ENCODE measurements at places on chromosomes 13 and 19.

- no peak for DNase-seq
Measured at GRCh38 chr13:50707628-50708027, 135.9 kb downstream of the DLEU7 start.

DNA sequence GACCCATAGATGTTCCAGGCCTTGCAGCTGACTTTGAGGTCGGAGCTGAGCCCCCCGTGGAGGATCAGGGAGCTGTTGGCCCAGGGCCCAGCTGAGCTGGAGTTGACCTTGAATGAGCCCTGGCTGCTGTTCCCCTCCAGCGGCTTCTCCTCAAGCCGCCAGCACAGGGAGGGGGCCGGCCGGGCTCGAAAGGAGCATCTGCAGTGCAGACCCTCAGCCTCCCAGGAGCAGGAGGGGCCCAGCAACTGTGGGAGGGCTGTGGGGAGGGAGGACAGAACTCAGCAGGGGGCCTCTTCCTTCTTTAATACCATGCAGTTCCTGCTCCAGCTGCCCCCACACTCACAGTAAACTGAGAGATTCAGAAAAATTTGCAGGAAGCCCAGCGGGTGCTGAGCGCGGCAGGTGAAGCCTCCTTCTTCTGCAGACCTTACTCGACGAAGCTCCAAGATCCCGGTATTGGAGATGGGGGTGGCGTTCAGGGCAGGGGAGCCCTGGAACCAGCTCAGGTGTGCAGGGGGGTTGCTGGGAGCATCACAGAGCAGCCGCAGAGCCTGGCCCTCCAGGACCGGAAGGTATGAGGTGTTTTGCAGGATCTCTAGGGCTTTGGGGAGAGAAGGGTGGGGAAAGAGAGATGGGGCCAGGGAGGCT, 2.6 kb downstream of the SIGLEC5 start:
- DNase-seq: no peak

DNA sequence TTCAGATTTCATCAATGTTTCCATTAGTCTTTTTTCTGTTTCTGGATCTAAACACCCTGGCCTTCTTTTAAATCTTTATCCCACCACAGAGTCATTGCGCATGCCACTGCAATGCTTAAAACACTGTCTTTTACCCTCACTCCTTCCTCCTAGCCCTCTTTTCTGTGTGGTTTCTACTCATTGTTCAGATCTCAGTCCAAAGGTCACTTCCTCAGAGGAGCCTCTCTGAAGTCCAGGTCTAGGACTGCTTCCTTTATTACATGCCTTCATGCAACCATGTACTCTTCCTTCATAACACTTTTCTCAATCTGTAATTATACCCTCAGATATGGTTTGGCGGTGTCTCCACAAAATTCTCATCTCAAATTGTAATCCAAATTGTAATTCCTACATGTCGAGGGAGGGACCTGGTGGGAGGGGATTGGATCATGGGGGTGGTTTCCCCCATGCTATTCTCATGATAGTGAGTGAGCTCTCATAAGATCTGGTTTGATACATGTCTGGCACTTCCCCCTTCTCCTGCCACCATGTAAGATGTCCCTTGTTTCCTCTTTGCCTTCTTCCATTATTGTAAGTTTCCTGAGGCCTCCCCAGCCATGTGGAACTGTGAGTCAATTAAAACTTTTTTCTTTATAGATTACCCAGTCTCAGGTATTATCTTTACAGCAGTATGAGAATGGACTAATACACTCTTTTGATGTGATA, 808.9 kb downstream of the DIAPH3 start:
- DNase-seq: no peak

DNA sequence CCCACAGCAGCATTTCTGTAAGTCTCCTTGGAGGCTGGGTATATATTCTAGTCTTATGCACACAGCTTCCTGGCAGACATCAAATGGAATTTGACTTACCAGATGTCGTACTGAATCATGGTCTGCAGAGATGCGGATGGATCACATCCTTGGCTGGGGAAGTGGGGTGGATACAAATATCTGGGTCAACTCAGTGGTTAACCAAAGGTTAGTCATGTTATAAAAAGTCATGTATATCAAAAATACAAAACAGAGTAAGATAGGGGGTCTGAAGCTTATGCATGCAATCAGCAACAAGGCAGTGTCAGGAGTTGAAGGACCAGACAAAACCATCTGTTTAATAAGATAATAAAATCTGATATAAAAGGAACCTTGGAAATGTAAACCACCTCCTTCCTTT, 61.9 kb downstream of the WASF3 start:
- no peak for DNase-seq

- DNase-seq: no peak
Measured at GRCh38 chr19:41456342-41456918, 13.5 kb downstream of the ERICH4 start.

- no peak for DNase-seq
Measured at GRCh38 chr13:28002886-28003698, 14.6 kb upstream of the URAD start.

DNA sequence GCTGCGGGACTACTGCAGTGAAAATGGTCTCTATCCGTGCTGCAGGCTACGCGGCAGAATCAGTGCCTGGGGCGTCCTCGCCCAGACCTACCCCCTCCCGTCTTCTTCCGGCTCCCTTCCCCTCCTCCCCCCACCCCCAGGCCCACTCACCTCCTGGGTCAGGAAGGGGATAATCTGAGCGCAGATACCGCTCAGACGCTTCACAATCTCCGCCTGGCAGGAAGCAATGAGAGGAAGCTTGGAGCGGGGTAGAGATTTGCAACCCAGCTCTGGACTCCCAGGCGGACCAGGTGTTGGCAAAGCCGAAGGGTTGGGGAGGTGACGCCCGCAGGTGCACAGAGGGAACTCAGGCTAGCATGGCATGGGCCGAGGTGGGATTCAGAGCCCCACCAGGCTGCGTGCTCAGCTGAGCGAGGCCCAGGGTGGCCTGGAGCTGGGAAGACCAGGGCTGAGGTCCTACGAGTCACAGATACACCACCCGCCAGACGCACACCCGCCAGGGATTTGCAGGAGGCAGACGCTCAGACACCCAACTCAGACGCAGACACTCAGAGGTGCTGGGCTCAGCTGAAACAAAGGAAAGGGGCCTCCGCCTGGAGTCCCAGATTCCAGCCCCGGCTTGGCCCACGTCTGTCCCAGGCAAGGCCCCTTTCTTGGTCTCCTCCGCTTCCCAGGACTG, 4.1 kb downstream of the TLE2 start:
- DNase-seq: no peak

GRCh38 chr19:13691569-13692435, 72.5 kb upstream of the MRI1 start:
- no peak for DNase-seq

DNA sequence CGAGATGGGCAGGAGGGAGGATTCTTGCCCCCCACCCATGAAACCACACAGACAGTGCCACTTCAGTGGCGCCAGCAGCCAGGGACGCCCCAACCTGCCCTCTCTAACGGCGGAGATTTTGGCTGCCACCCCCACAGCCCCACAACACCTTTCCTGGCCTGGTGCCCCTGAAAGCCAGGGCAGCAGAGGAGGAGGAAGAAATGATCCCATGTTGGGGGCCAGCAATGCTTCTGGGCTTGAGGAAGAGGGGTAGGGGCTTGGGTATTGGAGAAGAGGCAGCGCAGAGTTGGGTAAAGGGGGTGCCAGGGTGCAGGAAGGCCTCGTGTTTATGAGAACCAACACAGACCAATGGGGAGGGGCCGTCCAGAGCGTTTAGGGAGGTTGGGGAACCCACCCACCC, 1.7 kb downstream of the MLLT1 start:
- DNase-seq: no peak

DNA sequence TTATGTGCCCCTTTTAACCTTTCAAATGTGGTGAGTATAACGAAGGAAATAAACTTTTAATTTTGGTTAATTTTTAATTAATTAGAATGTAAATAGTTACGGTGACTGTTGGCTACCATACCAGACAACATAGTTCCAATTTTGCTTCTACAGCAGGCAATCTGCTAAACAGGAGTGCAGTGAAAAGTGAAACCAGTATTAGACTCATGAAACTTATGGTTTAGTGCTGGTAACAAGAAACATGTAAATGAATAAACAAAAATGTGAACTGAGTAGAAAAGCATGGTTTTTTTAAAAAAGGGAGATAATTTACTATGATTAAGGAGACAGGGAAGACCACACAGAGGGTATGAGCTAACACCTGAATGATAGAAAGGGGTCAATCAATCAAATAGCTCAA, 478.4 kb downstream of the PCDH9 start:
- DNase-seq: no peak

DNA sequence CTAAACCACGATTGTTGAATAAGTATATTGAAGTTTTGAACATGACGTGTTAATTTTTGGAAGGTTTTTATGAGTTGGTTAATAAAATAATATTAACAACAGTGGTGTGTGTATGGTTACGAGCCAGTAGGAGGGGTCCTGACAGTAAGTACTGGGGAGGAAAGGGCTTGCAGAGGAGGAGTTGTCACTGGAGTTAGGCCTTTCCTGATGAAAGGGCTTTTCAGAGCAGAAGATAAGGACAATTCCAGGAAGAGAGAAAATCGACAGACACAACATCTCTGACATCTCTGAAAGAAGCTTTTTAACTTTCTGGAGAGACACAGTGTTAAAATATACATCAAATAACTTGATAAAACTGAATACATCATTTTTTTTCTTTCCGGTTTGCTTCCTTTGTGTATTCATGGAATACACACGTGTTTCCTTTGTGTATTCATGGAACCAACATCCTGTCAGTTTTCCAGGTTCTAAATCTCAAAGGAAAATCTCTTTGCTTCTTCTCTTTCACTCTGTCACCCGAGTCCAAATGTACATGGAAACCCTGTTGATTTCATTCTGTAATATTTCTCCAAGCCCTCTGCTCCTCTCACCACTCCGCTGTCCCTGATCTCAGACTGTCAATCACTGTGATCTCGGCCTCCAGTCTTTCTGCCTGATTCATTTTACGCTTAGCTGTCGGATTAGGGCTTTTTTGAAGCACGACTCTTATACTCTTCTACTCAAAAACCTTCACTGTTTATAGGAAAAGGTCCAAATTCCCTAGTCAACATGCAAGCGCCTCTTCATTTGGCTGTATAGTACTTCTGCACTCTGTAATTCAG, 374.4 kb downstream of the DLEU7 start:
- DNase-seq: no peak

DNA sequence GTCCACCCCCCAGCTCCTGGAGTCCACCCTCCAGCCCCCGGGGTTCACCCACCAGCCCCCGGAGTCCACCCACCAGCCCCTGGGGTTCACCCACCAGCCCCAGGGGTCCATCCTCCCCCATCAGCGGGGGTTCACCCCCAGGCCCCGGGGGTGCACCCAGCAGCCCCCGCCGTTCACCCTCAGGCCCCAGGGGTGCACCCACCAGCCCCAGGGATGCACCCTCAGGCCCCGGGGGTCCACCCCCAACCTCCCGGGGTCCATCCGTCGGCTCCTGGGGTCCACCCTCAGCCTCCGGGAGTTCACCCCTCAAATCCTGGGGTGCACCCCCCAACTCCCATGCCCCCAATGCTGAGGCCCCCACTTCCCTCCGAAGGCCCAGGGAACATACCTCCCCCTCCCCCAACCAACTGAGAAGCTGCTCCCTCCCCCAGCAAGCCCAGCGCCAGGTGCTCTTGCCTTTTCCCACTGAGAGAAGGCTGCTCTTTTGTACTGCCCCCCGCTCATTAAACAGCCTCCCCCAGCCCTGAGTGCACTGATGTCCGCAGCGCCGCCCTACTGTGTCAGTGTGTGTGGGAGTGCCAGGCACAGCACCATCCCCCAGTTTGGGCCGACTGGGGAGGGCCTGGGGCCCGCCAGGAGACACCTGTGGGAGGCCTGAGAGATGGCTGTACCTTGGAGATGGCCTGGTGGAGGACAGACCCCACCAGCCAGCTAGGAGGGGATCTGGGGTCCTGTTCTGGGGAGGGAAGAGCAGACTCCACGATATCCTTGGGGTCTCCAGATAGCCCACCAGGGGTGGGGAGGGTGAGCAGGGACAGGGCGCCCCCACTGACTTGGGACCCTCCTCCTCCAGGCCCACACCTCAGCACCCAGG, 750 bp upstream of the AMH start:
- DNase-seq: no peak

- no peak for DNase-seq
Measured at GRCh38 chr13:98508685-98509084, 68.2 kb downstream of the STK24 start.

- no peak for DNase-seq
Measured at GRCh38 chr19:7743425-7743841, 3.9 kb downstream of the CD209 start.

DNA sequence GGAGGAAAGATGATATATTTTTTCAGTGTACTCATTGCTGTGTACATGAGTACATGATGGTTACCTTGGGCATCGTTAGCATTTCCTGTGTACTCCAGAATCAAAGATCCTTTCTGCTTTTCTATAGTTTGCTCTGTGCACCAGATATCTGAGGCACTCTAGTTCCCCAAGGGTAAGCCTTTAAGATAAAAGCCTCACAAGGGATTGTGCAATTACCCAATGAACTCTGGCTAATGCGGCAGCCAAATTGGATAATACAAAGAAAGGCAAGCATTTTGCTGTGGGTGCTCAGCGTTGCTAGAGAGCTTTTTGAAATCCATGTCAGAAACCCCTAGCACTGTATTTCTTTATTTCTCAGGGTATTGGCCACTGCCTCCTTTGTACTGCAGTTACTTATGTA, 2.9 kb downstream of the CYSLTR2 start:
- no peak for DNase-seq

DNA sequence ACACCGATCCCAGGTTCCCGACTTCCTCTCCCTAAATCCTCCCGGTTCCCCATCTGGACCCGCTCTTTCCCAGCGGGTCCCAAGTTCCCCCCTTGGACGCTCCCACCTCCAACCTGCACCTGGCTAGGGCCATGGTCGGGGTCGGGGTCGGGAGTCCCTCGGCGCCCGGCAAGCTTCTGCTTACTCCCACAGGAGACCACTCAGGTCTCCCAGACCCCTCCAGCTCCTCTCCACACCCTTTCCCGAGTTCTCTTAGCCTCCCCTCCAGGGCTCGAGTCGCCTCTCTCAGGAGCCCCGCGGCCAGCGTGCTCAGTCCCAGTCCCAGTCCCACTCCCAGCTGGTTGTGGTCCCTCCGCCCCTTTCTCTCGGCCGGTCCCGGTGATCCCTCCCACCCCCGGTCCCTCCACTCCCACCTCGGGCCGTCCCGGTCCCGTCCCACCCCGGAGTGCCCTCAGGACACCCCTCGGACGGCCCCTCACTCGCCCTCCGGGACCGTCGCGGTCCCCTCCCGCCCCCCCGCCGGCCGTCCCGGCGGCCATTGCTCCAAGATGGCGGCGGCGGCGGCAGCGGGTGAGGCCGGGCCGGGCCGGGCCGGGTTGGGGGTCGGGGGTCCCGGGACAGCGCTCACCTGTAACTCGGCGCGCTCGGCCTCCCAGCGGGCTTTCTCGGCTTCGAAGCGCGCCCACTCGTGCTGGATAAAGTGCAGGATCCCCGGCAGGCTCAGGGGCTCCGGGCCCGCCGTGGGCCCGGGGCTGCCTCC, at the start of gene FKRP:
Gene FKRP, plus strand, starts transcription at position 537 of the 760 bp plus-strand sequence. CDS start 9,394 bp downstream, outside the sequence.
- DNase-seq: peak; percentile 39

GRCh38 chr13:36666477-36667229, 7.2 kb upstream of the SERTM1 start:
- DNase-seq: no peak

- no peak for DNase-seq
Measured at GRCh38 chr13:48068036-48068435, 26.9 kb downstream of the MED4 start.

Measured in CD4-positive, alpha-beta T cell treated with Interleukin-12 subunit alpha and Interleukin-12 subunit beta, for 1 hour (primary cell).